ENCODE measurements at places on chromosomes 7 and 10. TPM values are rescaled to one million over a fixed set of nuclear protein-coding genes. Genes with fewer than 3 reads are reported as not detected.

The RELN gene
- total RNA-seq, result 0.57 TPM

The ABCB1 gene
- 5.0 TPM for total RNA-seq

The PON1 gene
- not detected for total RNA-seq

The WNT8B gene
- total RNA-seq, result not detected

The TMEM196 gene
- not detected for total RNA-seq

The HNRNPA2B1 gene
- total RNA-seq, result 353 TPM

GRCh38 chr10:15787426-15787825, 67.7 kb upstream of the ITGA8 start:
- DNase-seq, result no peak

DNA sequence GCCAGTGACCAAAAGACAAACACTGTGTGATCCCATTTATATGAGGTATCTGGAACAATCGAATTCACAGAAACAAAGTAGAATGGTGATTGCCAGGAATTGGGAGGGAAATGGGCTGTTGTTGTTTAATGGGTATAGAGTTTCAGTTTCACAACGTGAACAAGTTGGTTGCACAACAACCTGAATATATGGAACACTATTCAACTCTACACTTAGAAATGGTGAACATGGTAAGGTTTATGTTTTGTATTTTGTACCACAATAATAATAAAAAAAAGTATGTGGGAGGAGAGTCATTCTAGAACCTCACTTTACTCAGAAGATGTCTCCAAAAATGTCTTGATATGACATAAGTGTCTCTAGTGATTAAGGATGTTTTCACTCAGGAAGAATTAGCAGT, 85.2 kb upstream of the SGCE start:
- no peak for DNase-seq

- no peak for DNase-seq
Observed at GRCh38 chr7:16063221-16063620, 358.1 kb downstream of the CRPPA start.

DNA sequence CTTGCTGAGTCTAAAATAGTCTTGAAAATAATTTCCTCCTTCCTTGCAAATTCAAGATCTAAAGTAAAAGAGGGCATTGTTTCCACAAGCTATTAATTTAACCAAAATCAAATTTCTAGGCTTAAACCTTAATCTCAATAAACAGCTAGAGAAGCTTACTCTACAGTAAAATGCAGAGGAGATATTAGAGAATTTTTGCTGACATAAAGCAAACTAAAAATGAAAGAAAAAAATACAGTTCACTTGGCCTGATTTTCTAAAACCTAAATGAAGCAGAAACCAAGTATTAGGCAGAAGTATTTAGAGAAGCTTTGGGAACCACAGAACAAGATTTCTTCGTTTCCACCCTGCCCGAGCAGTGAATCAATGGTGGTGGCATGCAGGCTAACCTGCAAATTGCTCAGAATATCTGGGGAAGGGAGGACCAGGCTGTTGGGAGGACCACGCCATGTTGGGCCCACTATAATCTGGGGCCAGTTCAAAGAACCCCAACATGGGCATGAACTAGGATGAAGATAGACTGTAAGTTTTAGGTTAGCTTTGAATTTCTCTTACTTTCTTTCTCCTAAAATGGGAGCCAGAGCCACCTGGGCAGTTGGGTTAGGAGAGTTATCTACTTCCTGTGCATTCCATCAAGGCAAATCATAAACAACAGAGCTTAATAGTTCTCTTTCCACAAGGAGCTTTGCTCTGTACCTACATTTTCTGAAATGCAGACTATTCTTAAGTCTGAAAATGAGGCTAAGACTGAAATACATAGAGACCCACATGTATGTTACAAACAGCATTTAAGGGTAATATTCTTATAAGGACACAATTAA, 4.1 kb downstream of the LAMB1 start:
- no peak for DNase-seq

GRCh38 chr7:24829787-24830186, 72.5 kb upstream of the GSDME start:
- DNase-seq, result no peak

DNA sequence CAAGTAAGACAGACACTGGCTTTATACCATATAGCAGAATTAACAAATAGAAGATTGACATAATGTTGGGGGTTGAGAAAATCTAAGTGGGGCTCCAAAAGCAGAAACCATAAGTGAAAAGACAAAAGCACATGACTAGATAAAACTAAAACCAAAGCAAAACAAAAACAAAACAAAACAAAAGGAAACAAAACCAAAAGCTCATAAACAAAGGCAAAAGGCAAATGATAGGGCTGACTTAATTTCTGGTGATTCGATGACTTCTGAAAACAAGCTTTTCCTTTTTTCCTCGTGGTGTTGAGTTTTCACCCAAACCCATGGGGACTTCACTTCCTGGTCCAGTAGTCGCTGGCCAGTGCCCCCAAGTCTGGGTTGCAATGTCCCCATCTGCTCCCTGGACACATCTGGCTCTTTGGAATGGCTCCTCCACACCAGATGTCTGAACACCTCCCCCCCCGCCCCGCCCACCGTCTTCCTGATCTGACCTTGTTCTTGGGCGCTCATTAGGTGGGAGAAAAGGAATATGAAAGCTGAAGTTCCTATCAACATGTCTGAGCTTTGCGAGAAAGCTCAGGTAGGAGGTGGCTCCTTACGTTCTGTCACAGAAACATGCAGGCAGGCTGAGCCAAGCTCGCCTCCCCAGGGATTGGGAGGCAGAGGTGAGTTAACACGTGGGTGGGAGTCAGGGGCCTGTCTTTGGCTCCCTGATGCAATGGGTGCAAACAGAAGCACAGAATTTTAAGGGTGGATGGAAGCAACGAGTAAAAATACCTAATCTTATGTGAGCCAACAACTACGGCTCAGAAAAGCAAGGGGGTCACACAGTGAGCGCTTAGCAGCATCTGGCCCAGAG, 121.0 kb downstream of the NEURL1 start:
- no peak for DNase-seq

GRCh38 chr7:158402471-158402870, 185.2 kb downstream of the PTPRN2 start:
- DNase-seq, result no peak

GRCh38 chr7:3805151-3805550, 504.1 kb downstream of the SDK1 start:
- DNase-seq, result no peak

- DNase-seq, result peak; percentile 87
Observed at GRCh38 chr7:95772298-95772770, at the start of gene DYNC1I1. Gene DYNC1I1 (plus strand): TSS chr7:95772554. CDS start chr7:95804730, 32,176 bp downstream.

DNA sequence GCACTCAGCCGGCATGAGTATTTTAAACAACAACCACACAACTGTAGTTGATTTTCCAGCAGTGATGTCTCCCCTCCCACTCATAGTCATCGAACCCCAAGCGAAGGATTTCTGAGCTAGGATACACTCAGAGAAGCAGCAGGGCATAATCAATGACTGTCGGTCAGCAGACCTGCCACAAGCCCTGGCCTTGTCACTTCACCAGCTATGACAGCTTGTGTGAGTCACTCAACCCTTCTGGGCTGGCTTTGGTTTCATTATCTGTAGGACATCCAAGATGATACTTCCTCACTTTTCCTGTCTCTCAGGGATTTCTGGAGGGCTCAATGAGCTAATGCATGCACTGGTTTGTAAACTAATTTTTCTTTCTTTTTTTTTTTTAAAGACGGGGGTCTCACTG, 22.0 kb upstream of the UBE3C start:
- no peak for DNase-seq

GRCh38 chr10:99534450-99534938, 1.8 kb downstream of the NKX2-3 start:
- no peak for DNase-seq

- DNase-seq, result no peak
Observed at GRCh38 chr10:14062528-14063260, 268.0 kb downstream of the FRMD4A start.

DNA sequence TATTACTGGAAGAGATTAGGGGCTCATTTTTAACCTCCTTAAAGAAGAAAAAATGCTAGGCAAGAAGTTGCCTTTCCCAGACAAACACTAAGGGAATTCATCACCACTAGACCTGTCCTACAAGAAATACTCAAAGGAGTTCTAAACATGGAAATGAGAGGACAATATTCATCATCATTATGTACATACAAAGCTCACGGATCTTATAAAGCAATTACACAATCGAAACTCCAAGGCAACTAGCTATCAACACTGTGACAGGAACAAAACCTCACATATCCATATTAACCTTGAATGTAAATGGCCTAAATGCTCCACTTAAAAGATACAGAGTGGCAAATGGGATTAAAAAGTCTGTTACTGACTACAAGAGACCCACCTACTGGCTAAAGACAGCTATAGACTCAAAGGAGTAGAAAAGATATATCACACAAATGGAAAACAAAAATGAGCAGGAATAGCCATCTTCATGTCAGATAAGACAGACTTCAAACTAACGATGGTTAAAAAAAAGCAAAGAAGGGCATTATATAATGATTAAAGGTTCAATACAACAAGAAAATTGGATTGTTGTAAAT, 246.6 kb downstream of the ADRA2A start:
- no peak for DNase-seq

GRCh38 chr10:98910048-98910447, 325.6 kb downstream of the HPSE2 start:
- DNase-seq, result no peak

GRCh38 chr10:21161647-21162046, 264.5 kb upstream of the NEBL start:
- DNase-seq, result no peak

DNA sequence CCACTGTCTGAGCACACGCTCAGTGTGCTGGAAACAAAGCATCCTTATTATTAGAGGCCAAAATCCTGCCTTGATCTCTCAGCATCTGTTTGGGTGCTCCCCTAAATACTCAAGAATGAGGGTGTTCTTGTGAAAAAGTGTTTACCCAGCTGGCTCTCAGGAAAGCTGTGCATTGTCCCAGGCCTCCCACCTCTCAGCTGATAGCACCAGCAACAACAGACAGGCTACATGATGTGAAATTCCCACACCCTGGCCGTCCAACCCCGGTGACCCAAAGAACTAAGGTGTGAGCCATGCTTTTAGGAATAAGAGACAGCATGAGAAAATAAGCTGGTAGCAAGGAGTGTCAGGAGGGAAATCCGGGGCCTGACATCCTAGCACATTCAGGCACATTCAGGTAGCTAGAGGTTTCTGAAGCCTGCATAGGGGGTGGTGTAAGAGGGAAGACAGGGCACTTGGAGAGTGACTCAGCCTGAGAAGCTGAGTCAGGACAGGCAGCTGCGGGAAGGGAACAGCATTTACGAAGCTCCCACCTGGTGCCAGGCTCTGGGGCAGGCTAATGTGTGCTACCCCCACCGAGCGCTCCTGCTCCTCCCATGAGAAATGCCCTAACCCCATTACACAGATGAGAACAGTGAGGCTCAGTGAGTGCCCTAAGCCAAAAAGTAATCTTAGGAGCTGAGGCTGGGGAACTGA, 205.6 kb downstream of the GRID1 start:
- DNase-seq, result peak; percentile 38
